ENCODE measurements at places on chromosomes 1 and 21.
A peak's percentile ranks its signal among the peaks of the same experiment; 100 is the strongest.

GRCh38 chr1:41078193-41078592, 56.7 kb upstream of the SLFNL1 start:
- no peak for DNase-seq

DNA sequence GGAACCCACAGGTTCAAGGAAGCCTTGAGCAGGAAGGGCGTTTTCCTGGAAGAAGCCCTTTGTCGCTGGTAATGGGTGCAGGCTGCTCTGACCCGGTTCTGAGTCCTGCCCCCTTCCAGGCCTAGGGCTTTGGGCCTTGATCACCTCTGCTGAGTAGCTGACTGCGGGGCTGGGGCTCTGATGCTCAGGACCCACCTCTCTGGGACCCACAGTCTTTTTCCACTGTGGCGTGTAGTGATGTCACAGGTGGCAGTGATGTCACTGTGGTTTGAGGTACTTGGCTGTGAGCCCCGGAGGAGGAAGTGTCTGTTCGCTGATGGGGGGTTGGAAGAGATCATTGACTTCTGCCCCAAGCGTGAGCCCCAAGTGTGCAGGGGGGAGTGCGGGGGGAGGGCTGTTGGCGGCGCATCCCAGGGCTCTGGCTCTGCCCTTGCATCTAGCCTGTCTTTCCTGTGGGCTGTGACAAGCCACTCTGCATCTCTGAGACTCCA, 6.9 kb downstream of the TNFRSF1B start:
- DNase-seq = peak; percentile 95

DNA sequence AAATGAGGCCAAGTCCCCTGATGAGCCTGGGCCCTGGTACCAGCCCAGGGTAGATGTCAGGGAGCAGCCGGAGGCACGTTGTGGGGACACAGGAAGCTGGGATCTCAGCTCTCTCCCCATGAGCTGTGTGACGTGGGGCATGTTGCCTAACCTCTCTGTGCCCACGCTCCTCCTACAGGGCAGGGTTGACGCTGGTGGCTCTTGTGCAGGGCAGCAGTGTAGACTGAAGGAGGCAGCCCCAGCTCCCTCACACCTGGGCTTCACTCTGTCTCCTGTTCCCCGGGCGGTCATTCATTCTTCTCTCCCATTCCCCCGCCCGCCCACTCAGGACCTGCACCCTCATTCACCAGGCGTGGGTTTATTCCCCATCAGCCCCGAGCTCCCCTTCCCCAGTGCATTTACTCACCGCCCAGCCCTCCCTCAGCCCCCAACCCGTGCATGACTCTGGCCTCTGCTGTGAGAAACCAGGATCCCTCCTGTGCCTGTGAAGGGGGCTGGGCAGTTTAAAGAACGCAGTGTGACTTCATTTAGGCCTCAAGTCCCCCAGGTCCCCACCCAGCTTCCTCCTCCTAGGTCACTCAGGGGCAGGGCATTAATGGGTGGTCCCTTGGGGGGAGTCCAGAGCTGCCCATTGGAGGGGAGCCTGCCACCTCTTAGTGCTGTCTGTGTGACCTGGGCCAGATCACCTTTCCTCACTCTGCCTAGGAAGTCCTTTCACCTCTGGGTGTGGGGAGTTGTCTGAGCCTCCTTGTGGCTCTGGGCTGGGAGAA, 285.7 kb downstream of the PTPRU start:
- no peak for DNase-seq

DNA sequence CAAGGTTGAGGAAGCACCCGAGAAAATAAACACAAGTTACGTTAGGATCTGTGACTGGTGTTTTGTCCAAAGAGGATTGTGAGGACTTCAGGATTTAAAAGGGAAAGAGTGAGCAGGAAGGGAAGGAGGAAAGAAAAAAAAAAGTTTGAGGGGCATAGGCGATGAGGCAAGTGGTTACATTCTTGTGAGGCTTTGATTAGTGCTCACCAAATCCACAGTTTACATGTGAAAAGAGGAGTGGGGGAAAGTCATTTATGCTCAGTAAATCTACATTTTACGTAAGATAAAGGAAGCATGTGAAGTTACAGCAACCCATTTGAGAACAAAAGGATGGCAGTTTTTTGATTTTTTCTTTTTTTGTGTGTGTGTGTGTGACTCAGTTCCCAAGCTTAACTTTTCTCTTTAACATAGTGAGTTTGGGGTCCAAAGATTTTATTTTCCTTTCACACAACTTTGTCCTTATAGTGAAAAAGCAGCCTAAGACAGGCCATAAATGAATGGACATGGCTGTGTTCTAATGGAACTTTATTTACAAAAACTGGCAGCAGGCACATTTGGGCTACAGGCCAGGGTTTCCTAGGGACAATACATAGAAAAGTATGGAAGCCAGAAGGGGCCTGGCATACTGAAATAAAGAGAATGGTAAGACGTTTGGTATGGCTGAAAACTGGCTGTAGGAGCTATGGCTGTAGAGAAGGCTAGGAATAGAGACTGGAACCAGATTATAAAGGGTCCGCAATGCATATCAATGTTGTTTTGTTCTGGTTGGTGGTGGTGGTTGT, 121.7 kb downstream of the FGGY start:
- no peak for DNase-seq

DNA sequence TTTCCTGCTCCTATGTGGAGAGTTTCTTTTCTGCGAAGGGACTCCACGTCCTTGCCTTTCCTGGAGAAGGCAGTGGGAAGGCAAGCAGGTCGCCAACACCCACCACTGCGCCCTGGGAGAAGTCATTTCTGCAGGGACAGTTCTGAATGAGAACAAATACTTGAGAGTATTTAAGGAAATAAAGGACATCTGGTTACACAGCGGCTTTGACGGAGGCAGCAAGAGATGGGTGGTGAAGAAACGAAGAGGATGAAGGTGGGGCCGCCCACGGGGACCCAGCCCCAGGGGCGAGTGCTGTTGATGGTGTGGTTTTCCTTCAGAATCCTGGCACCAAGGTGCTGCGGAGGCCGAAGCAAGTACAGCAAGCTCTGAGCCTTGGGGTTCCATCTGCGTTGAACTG, 75.5 kb downstream of the PSMG1 start:
- no peak for DNase-seq

DNA sequence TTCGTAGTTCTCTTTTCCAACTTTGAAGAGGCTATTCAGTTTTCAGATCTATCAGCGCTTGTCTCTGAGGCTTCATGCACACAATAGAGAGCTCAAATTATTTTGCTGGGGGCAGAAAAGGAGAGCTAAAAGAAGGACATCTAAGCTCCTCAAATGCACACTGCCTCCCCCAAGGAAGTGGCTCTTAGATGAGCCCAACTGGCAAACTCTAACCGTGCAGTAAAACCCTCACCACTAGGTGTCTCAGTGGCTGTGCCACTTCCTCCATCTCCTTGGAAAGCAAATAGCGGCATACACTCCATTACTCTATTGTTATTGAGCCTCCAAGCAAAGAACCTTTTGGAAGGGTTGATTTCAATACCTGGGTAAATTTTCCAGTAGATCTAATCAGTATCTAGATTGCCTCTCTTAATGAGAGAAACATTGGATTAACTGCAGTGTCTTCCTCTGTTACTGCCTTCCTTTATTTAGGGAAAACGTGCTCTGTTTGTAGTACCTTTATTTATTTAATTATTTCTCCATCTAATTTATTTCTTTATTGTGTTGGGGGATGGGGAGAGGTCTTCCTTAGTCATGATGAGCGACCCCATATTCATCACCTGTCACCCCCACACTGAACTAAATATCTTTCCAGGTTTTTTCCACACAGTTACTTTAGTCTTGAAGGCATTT, 9.2 kb upstream of the SFPQ start:
- DNase-seq = peak; percentile 77

GRCh38 chr1:119324198-119324597, 44.4 kb upstream of the HAO2 start:
- DNase-seq = no peak

DNA sequence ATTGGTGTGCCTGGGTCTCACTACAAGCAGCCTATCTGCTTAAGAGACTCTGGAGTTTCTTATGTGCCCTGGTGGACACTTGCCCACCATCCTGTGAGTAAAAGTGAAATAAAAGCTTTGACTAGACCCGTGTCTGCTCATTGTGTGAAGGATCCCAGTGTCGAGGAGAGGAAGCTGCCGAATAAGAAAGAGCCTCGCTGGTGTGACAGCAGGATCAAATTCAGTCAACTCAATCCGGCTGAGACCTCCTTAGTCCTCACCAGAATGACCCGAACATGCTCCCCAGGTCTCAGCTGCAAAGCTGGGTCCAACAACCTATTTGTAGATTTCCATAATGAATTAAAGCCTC, 14.8 kb downstream of the CD2 start:
- DNase-seq = no peak

DNA sequence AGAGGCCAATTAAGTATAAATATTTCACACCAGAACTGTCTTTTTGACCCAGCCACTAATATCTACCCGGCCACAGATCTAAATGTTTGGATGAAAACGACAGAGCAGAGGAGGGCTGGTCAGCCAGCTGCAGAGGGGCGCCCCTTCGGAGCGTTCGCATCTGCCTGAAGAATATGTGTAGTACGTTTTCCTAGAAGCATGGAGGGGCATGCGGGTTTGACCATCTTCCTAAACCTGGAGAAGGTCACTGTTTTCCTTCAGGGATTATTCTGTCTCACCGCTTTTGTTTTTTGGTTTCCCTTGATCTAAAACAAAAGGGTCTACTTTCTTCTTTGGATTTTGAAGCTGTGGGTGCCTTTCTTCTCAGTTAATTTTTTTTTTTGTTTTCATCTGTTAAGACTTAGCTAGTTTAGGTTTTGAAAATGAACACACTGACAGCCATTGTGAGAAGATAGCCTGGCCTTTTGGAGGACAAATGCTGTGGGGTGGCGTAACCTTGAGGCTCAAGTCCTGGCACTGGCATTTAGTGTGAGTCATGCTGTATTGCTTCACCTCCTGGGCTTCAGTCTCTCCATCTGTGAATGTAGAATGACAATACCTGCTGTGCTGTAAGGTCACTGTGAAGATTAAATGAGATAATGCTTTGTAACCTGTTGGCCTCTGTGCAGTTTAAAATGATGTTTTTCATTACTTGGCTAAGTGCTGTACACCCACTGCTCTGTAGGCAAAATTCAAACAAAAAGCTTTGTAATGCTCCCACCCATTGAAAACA, 74.1 kb upstream of the IRF2BP2 start:
- no peak for DNase-seq

GRCh38 chr1:30514945-30515344, 208.4 kb downstream of the MATN1 start:
- no peak for DNase-seq

- DNase-seq = peak; percentile 62
Measured at GRCh38 chr1:172089768-172090510, 248.6 kb downstream of the DNM3 start.

DNA sequence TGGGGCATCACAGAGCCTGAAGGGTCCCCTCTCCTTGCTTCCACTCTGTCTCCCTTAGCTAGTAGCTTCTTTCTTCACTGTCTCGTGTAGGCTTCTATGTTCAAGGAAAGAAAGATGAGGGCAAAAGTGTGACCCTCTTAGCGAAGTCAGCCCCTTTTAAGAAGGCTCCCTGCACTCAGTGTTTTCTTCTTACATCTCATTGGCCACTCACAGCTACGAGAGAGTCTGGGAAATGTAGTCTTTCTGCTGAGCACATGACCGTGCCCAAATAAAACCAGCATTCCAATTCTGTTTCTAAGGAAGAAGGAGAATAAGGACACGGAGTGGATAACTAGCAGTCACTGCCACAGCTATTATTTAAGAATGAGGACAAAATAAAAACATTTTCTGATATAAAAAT, 104.9 kb upstream of the TNR start:
- no peak for DNase-seq

- DNase-seq = no peak
Measured at GRCh38 chr1:113401067-113401466, 10.8 kb downstream of the MAGI3 start.

DNA sequence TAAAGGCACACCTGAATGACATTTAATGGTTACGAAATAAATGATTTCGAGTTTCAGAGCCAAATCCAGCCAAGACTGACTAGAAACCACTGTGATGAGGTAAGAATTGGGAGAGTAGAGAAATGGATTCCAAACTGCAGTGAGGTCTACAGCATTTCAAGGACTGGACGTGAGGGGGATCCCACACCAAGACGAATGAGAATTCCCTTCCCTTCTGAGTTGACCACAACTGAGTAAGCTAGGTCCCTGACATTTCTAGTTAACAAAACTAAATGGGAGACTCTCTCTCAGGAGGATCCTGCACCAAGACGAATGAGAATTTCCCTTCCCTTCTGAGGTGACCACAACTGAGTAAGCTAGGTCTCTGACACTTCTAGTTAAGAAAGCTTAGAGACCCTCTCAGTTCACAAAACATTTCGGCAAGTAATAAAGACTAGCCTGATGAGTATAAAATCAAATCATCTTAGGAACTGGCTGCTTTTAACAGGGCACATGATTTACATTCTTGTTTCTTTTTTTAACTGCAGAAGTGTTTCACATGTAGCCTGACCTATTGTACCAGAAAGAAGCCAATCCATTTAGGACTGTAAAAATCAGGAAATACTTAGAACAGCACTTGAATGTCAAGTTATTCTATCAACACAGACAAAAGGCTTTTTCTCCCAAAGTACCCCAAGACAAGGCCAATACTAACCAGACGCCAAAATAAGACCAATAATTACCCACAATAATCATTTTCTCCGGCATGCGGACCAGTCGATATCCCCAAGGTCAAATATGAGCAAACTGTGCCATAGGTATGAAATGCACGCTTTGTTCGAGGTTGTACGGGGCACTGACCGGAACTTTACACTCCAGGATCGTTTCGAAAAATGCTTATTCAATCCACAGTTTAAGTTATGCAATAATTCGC, 1.4 kb upstream of the SPATA1 start:
- DNase-seq = no peak

- DNase-seq = no peak
Measured at GRCh38 chr21:42002421-42002958, 7.7 kb downstream of the ZBTB21 start.

DNA sequence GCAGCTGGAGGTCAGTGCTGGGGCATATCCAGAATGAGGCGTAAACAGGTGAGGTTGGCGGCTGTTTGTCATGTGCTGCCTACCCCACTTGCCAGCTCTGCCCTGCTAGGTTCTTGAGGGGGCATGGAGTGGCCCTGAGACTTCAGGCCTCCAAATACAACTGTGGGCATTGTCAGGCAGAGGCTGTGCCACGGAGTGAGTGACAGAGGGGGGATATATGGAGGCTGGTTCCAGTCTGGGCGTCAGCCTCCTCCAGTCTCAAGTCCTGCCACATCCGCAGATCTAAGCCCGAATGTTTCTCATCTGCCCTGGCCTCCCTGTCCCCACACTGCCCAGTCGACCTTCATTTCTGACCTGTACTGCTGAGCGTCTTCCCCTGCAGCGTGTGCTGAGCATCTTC, 85.4 kb downstream of the POFUT2 start:
- no peak for DNase-seq

Data from CD4-positive, alpha-beta T cell treated with Interleukin-4 for 1 hour (primary cell).